ENCODE measurements at places on chromosomes 1 and 21.
A peak's percentile ranks its signal among the peaks of the same experiment; 100 is the strongest.

DNA sequence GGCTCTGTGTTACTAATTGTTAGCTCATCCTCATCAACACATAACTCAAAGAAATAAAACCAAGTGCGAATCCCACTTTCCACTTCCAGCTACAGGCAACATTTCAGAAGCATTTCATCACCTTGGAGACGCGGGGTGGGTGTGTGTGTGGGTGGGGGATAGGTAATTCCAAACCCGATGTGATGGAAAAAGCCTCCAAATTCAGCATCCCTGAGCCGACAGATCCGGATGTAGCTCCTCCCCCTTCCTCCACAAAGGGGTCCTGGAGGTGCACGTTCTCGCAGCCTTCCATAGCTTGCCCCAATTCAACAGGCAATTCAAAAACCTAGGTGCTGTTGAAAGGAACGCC lies 486 bp downstream of the HSPA13 start:
- peak; percentile 63 for DNase-seq

DNA sequence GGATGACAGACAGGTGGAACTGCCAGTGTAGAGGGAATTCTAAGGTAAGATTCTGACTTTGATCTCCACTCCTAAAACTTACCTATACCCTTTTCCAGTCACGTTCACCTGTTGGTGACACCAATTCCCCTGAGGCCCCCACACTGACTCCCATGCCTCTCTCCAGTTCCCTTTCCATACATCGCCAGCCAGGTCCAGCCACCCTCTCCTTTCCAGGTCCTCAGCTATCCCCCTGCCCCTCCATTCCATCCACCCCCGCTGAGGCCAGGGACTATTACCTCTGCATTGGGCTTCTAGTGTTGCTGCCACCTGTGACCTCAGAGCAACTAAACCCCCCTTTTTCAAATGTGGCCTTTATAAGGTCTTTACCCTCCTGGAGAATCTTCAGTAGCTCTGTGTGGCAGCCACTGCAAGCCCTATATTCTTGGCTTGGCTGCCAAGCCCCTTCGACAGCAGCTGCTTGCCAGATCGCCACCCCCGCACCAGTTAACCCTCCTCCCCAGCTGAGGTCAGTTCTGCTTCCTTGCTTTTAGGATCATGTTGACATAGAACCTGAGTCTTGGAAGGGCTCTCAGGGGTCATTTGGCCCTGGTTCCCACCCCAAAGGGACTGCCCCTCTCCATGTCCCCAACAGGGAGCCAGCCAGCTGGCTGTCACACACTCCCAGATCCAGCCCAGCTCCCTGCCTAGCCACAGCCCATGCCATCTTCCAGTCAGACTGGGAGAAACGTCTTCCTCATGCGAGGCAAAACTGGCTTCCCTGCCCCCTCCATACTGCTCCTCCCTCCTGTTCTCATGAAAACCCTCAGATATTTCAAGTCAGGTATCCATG lies 14.7 kb downstream of the CSF1 start:
- peak; percentile 32 for DNase-seq

- DNase-seq: peak; percentile 63
Measured at GRCh38 chr1:94884106-94884505, 42.8 kb downstream of the CNN3 start.

- no peak for DNase-seq
Measured at GRCh38 chr1:38502758-38503157, 356.8 kb downstream of the RRAGC start.

DNA sequence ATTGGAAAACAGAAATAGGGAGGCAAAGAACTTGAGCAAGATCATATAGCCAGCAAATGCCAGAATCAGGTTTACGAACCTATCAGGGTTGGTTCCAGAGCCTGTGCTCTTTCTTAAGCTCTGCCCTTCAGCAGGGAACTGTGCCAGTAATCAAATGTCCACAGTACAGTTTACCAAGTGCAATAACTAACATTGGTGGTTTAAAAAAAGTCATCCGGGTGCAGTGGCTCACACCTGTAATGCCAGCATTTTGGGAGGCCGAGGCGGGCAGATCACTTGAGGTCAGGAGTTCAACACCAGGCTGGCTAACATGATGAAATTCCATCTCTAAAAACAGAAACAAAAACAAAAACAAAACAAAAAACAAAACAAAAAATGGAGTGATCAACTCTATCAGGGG lies 182.7 kb downstream of the LMX1A start:
- no peak for DNase-seq

DNA sequence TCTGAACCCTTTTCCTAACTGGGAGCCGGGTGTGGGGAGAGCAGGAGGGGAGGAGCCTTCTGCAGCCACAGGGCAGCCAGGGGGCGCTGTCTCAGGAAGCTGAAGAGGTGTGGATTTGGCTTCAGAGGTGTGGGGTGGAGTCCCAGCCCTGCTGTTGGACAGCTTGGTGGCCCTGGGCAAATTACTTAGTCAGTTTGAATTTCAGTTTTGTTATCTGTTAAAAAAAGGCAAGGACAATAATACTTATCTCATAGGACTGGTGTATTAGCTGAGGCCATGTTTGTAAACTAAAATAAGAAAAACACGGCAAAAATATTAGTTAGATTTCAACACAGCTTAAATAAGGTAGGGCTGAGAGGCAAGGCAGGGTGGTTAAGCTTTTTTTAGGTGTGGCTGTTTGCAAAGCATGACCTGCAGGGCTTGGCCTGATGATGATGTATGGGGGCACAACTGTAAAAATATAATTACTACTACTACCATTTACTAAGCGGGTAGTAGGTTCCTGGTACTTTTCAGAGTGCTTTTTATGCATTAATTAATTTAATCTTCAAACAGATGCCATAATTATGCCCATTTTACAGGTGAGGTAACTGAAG lies 111.8 kb downstream of the PLXNA2 start:
- DNase-seq: peak; percentile 86

GRCh38 chr1:212589446-212589845 lies 19.1 kb upstream of the ATF3 start:
- DNase-seq: no peak

- no peak for DNase-seq
Measured at GRCh38 chr1:117638759-117639158, 32.9 kb downstream of the TENT5C start.

- no peak for DNase-seq
Measured at GRCh38 chr1:228219245-228219961, 11.6 kb downstream of the OBSCN start.

DNA sequence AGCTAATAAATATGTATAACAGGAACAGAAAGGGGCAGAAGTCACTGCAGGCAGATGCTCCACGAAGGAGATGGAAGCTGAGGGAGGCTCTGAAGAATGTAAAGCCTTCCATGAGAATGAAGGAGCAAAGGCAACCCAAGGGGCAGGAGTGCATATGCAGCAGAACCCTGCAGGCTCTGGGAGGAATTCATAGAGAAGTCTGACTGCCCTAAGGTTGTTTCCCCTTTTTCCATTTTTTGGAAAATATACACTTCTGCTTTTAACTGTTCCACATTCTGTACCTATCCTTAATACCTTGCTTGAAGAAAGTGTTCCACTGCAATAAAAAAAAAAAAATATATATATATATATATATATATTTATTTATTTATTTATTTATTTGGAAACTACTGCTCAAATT lies 69.6 kb downstream of the CD34 start:
- no peak for DNase-seq

DNA sequence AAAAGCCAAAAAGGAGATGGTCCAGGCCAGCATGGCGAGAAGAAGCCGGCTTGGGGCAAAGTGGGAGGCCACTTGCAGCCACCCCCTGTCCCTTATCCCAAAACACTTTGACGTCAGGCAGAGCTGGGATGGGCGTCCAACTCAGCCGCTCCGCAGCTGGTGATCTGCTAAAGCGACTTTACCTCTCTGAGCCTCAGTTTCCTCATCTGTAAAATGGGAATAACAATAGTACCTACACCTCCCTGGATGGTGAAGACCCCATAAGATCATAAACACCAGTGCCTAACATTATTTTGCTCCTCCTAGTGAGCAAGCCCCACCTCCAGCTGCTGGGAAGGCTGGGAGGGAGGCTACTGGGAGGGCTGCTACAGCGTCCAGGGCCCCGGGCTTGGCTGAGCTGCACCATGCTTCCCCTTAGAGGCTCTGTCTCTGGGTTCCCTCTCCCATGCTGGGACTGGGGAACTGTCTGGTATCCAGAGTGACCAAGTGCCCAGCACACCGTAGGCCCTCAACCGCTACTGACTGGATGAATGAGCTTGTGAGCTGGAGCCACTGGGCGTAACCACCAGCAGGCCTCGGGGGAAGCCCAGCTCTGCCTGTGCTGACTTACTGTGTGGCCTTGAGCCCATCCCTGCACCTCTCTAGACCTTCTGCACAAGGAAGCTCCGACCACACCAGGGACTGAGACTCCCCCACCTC lies 18.3 kb downstream of the IFFO2 start:
- no peak for DNase-seq

- no peak for DNase-seq
Measured at GRCh38 chr1:200749090-200749489, 10.4 kb downstream of the CAMSAP2 start.

DNA sequence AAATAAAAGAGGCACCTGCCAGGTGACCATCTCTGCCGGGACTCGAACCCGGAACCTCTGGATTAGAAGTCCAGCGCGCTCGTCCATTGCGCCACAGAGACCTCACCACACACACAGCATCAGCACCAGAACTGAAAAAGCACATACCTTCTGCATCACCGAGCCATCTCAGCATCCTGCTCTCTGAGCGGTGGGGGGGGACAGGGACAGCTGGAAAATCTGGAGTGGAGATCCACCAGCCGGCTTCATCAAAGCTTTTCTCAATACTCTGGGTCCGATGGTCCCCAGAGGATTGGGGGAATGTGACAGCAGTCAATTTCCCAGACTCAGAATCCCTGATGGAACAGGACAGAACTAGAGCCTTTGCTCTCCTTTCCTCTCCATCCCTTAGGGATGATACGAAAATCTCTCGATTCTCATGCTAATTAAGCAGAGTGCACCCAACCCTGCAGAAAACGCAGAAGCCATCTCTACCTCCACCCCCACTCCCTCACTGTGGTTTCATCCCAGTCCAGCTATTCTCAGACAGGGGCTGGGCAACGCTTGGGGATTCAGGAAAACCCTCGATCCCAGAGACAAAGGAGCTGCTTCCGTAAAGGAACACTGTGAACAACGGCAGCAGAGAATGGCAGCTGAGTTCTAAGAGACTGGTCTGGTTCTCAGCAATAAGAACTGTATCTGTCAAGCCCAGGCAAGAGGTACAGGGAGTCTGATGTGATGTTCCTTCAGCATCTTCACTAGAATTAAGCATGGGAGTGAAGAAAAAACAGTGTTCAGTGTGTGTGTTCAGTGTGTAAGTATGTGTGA lies 29.6 kb upstream of the CADM3 start:
- no peak for DNase-seq

DNA sequence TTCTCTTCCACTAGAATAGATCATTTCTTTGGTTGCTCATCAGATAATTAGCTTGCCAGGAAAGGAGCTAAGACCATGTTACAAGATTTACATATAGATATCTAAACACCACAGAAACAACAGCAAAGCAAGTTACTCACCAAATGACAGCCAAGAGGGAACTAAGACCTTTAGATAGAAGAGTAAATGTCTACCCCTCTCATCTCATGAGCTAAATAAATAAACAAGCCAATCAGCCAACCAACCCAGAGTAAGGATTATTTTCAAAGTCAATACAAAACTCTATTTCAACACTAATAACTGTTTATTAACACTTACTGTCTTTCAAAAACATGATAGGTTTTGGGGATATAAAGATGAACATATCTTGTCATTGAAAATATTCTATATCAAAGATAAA lies 474.7 kb downstream of the LMO4 start:
- no peak for DNase-seq

DNA sequence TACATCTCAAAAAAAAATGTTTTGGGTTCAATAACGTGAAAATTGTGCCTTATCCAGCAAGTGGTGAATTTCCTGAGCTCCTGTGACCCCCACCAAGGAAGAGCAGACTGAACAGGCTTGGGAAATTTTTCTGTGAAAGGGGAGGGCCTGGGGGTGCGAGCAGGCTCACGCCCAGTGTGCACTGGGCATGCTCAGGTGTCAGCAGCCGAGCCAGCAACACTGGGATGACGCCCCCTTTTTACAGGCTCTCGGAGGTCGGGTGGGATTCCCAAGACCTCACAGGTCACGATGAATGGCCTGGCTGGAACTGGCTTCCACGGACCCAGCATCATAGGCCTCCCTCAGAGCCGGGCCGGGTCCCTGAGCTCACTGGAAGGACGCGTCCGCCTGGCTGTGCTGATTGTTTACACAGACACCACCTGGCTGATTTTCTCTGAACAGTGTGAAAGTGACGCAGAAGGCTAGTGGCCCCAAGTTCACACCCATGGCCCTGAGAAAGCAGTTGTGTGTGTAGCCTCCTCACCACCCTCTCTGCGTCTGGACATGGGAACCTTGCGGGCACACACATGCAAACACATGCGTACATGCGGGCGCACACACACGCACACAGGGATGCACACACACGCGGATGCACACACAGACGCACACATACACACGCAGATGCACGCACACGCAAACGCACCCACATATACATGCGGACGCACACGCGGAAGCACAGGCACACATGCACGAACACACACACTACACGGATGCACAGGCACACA lies 9.2 kb downstream of the CSTB start:
- no peak for DNase-seq

GRCh38 chr1:227066999-227067398 lies 126.9 kb downstream of the COQ8A start:
- no peak for DNase-seq

GRCh38 chr1:61056196-61056572 lies 26.2 kb upstream of the NFIA start:
- DNase-seq: no peak

GRCh38 chr1:94395748-94396309 lies 22.4 kb upstream of the ABCD3 start:
- DNase-seq: no peak

- DNase-seq: no peak
Measured at GRCh38 chr1:147267711-147268110, 25.2 kb downstream of the CHD1L start.

- no peak for DNase-seq
Measured at GRCh38 chr1:81605023-81605422, 195.7 kb upstream of the ADGRL2 start.

DNA sequence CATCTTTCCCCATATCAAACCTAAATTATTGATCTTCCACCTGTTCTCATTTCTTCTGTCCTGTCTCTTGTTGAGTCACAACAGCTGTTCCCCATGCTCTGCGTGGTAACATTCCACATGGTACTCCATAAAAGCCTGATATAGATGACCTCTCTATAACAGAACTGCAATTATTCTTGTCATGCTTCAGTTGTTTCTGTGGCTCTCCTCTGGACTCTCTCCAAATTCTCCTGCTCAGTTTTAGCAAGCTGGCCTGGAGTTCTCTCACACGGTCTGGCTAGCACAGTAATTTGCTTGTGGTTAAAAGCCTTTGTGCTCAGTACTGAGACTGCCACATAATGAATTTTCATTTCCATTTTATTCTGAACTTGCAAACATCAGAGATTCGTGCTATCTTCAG lies 10.6 kb upstream of the LRRC39 start:
- DNase-seq: no peak

GRCh38 chr1:206691604-206692003 lies 6.9 kb downstream of the MAPKAPK2 start:
- no peak for DNase-seq
